Breast epithelium (tissue), 4 donors: ENCODE measurements at places on chromosomes 7 and 10.
A peak's percentile ranks its signal among the peaks of the same experiment; 100 is the strongest.

- DNase-seq = no peak
Observed at GRCh38 chr7:85232068-85232467, 45.2 kb upstream of the SEMA3D start.

GRCh38 chr7:137020351-137020750 is 151.9 kb downstream of the CHRM2 start:
- DNase-seq = no peak

- no peak for DNase-seq
Observed at GRCh38 chr10:70607936-70608335, 5.4 kb upstream of the PRF1 start.

GRCh38 chr10:122293961-122294380 is 22.9 kb downstream of the BTBD16 start:
- DNase-seq = no peak

DNA sequence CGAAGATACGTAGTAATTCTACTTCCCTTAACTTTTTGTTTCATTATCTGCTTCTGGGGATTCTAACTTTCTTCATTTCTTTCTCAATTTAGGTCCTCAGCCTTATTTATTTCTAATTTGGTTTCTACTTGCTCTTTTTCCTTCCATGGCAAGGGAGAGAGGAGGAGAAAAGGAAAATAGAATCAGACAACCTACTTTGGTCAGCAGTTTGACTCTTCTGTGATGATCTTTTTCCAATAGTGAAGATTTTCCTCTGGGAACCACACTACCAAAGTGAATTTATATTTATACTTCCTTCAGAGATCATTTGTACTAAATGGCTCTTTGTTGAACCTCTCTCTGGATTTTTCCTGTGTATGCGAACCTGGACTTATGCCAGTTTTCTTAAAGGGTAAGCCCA is 90.2 kb downstream of the TMEM26 start:
- DNase-seq = no peak

DNA sequence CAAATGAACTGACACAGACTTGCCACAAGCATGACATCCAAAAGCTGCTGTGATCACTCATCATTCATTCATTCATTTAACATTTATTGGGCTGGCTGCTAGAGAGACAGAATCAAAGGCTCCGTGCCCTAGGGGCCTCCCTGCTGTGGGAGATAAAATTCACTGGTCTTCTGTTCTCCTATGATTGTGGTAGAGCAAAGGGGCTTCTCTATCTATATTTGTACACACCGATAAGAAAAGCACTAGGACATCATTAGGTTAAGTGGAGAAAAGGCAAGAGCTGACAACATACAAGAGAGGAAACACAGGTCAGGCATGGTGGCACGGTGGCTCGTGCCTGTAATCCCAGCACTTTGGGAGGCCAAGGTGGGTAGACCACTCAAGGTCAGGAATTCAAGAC is 847.0 kb downstream of the TYW1 start:
- no peak for DNase-seq

- no peak for DNase-seq
Observed at GRCh38 chr10:95832216-95833041, 75.3 kb upstream of the CC2D2B start.

DNA sequence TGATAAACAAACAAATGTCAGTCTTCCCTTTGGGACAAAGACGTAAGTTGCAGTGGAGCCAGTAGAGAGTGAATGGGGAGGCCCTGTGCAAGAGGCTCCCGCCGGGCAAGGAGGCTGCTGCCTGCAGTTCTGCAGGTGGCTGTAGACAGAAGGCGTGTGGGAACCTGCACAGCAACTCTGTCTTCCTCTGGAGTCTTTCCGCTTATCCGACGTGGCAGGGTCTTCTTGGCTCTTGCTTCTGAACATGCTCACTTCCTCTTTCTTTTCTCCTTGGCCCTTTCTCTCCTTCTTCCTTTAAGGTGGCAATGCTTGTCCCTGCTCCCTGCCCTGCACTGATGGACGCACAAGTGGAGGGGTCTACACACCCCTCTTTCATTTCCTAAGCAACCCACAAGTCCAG is 122.5 kb downstream of the HIPK2 start:
- DNase-seq = no peak

DNA sequence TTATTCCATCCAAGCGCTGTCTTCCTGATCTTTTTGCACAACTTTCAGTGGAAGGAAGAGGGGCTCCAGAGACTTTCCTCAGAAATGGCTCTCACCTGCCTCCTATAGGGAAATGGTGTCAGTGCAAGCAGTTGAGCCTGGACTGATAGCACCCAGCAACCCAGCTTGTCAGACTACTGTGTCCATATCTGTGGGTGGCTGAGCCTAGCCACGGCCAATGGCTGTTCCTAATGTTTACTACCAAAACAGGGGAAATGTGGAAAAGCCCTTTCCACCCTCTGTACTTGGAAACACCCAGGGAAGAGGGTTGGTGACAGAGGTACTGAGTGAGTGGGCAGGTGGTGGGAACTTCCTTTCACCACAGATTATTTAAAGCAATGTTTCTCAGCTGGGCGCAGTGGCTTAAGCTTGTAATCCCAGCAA is 4.3 kb upstream of the YKT6 start:
- no peak for DNase-seq

GRCh38 chr7:25846722-25847121 is 305.3 kb upstream of the NFE2L3 start:
- no peak for DNase-seq

DNA sequence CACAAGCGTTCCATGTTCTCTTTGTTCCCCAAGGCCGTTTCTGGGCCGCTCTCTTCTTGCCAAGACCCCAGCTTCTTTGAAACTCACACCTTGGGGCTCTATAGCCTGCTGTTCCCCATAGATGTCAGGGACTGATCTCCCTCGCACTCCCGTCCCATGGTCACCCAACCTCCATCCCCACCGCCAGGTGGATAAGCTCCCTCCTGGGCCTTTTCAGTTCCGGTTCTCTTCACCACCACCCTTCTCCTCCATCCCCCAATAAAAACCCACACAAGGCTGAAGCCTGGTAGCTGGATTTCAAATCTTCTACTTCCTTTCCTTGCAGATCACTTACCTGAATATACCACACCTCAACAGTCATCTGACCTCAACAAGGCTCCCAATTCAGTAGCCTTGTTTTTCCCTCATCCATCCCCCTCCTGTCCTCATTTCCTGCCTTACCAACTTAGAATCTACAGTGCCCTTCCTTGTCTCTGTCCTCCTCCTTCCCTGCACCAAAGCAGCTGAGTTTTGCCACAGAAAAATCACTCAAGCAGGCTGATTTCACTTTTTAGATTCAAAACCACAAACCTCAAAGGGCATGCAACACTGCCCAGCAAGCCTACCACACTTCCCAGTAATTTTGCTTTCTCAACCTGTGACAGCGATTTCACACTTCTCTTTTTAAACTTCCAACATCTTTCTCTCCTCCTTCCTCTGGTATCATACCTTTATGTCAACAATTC is 7.7 kb downstream of the SLC37A3 start:
- no peak for DNase-seq

DNA sequence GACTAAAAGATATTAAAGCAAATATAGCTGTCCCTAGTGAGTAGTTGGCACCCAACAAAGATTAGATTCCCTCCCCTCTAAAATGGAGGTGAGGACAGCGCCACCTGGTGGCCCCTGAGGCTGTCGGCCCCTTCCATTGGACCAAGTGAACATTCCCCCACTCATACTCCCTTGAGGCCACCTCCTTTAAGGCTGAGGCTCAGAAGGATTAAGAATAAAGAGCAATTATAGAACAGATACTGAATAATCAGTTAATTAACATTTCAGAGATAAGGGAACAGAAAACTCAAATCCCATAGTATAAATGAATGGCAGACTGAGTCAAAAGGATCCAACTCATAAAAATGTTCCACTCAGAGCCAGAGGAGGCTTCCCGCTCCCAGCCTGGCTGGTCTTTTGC is 130.4 kb upstream of the GHITM start:
- DNase-seq = no peak

GRCh38 chr7:106231856-106232490 is 52.8 kb downstream of the NAMPT start:
- DNase-seq = no peak

GRCh38 chr10:68047122-68047521 is 28.0 kb downstream of the HERC4 start:
- no peak for DNase-seq

DNA sequence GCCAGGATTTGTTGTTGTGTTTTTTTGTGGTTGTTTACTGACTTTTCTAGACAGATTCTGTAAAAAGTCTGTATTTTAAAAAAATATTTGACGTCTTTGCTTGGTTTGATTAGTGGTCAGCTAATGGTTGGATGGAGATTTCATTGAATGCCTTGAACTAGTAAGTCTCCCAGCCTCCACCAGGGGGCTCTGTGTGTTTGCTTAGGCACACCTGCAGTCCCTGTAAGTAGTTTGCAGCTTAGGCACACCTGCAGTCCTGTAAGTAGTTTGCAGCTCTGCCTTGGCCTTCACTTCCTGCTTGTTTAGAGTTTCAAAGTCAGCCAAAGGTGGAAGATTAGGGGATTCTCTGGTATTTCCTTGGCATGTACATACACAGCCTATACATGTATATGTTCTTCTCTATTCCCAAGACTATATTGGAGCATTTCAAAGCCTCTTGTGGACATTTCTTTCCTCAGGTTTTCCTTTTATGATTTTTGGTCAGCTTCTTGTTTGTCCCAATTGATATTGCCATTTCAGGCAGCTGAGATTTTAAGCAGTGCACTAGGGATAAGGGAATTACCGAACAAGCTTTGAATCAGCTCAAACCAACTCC is 101.6 kb downstream of the CCSER2 start:
- DNase-seq = peak; percentile 40

DNA sequence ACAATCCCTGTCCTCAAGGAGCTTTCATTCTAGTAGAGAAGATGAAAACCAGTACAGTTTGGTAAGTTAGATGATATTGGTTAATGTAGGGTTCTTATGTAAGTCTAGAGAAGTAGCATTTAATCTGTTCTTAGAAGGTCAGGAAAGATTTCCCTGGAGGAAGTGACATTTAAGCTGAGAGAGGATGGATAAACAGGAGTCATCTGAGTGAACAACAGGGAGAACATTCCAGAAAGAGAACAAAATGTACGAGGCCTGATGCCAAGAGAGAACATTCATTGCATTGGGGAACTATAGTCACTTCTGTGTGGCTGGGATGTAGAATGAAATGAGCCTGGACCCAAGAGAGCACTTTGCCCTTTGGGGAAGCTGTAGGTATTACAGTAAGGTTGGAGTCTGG is 88.0 kb downstream of the CFTR start:
- DNase-seq = no peak

DNA sequence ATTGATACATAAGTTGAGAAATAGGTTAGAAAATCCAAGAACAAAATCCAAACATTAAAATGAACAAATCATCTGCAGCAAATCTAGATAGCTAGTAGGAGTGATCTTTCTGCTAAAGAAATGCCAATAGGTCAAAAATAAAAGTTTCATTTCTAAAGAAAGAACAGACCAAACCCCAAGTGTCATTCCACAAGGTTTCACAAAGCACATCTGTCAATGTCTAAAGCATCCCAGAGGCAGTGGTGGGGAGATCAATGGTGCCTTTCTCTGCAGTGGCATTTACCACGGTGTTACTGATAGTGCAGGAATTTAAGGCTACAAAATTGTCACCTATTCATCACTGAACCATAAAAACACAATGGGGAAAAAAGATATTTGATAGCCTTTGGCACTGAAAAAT is 147.9 kb downstream of the PARD3 start:
- no peak for DNase-seq

- DNase-seq = no peak
Observed at GRCh38 chr7:63073286-63073685, 925.4 kb upstream of the ZNF722 start.

DNA sequence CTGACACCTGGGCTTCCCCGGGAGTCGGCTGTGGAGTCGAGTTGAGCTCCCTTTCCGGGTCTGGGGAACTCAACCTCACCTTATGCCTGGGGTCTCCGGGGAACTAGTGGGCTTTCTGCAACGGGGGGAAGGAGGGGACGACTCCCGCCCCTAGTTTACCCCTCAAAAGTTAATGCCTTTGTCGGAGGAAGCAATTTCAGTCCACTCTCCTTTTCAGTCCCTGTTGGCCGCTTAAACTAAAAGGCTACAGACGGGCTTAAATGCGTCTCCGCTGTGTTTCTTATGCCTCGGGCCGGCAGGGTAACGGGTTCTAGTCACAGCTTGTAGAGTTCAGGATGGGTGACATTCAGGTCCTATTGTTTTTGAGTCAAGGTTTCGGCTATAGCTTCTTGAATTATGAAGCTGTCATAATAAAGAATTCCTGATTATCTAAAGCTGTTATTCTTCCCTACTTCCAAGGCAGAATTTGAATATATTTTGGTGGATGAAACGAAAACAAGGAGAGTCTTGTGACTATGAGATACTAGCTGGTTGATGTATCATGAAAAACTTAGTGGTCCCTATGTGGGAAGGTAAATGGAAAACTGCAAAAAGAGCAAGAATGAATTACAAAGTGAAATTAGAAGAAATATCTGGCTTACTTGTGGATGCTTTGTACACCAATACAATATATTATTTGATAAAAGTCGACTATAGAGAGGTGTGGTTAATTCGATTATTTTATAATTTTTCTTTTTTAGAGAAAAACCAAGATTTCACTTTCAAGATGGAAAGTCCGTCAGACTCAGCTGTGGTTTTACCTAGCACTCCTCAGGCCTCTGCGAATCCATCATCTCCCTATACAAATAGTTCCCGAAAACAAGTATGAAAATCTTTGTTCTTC is 495 bp downstream of the SFR1 start:
- no peak for DNase-seq

GRCh38 chr10:48653944-48654698 is 30.6 kb upstream of the WDFY4 start:
- DNase-seq = no peak

- no peak for DNase-seq
Observed at GRCh38 chr10:122997864-122998263, 10.7 kb downstream of the IKZF5 start.

- DNase-seq = peak; percentile 45
Observed at GRCh38 chr10:520402-520787, 169.1 kb downstream of the DIP2C start.

- no peak for DNase-seq
Observed at GRCh38 chr7:141157138-141157765, 83.4 kb downstream of the TMEM178B start.
